Spleen (tissue), 13 donors: ENCODE measurements at places on chromosomes 3 and 15.

GRCh38 chr3:177185035-177185574 is 12.2 kb downstream of the TBL1XR1 start:
- no peak for DNase-seq
- no peaks in the 10 kb centered on the region for H3K36me3 ChIP-seq
- no peak overlapping the region for H3K4me3 ChIP-seq
- H3K4me1 ChIP-seq: peaks cover 5% of the 10 kb centered on the region
- H3K27ac ChIP-seq: no peak overlapping the region
- no peaks in the 10 kb centered on the region for H3K27me3 ChIP-seq

DNA sequence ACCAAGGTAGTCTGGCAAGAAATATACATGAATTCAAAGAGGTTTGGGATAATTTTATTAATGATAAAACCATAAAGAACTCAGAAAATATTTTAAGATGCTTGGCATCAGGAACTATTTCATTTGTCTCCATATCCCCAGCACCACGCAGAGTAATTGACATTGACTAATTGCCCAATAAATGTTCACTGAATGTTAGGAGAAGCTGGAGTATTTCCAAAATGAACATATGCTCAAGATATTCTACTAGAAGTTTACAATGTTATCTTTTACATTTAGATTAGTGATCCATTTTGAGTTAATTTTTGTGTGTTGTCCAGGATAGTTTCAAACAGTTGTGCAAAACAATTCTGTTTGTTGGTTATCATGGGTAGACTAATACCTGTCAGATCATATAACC is 298.8 kb upstream of the CTDSPL start:
- H3K27ac ChIP-seq: no peak overlapping the region
- DNase-seq: no peak
- no peak overlapping the region for H3K4me3 ChIP-seq
- H3K36me3 ChIP-seq: no peaks in the 10 kb centered on the region
- H3K27me3 ChIP-seq: no peaks in the 10 kb centered on the region

DNA sequence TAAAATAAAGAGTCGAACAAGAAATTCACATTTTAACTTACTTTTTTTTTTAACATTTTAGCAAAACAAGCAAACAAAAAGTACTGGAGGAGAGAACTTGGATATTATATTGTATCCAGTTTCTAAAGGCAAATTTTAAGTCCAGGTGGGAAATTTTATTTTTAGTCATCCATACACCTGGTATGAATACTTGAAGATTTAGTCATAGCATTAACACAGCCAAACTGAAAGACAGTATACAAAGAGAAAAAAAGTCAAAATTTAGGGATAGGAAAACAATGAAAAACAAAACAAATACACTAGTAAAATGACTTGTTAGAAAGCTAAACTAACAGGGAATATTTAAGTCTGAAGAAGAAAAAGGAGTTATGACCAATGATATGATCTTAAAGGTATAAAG is 69.1 kb downstream of the PROS1 start:
- H3K36me3 ChIP-seq: no peaks in the 10 kb centered on the region
- DNase-seq: no peak
- H3K4me1 ChIP-seq: no peaks in the 10 kb centered on the region
- H3K27me3 ChIP-seq: no peaks in the 10 kb centered on the region
- no peak overlapping the region for H3K4me3 ChIP-seq
- H3K27ac ChIP-seq: no peak overlapping the region

- H3K27ac ChIP-seq: no peak overlapping the region
- H3K4me1 ChIP-seq: no peaks in the 10 kb centered on the region
- H3K36me3 ChIP-seq: no peaks in the 10 kb centered on the region
- no peak for DNase-seq
- no peaks in the 10 kb centered on the region for H3K27me3 ChIP-seq
Observed at GRCh38 chr3:181009225-181009624, 19.7 kb upstream of the DNAJC19 start.

- no peak overlapping the region for H3K4me3 ChIP-seq
- DNase-seq: no peak
- no peaks in the 10 kb centered on the region for H3K27me3 ChIP-seq
- H3K27ac ChIP-seq: peak overlapping the region; percentile 64
- no peaks in the 10 kb centered on the region for H3K36me3 ChIP-seq
- peaks cover 84% of the 10 kb centered on the region for H3K4me1 ChIP-seq
Observed at GRCh38 chr15:30984118-30984517, 7.3 kb downstream of the MTMR10 start.
